Right cardiac atrium (tissue), 5 donors: ENCODE measurements at places on chromosomes 4 and X. TPM values are rescaled to one million over a fixed set of nuclear protein-coding genes. Genes with fewer than 3 reads are reported as not detected.

The UGT2A1 gene
- total RNA-seq, result not detected

The MAGEA11 gene
- not detected for total RNA-seq

The SPATA4 gene
- total RNA-seq, result not detected

The USP51 gene
- total RNA-seq, result 3.5 TPM

The FAM241A gene
- total RNA-seq, result 6.7 TPM

The TMPRSS11B gene
- total RNA-seq, result not detected

The ZIC3 gene
- not detected for total RNA-seq

The TRPC3 gene
- 0.34 TPM for total RNA-seq

The IL13RA2 gene
- not detected for total RNA-seq

The EREG gene
- total RNA-seq, result 0.14 TPM

The SPANXA2 gene
- total RNA-seq, result not detected

The RIBC1 gene
- total RNA-seq, result 0.94 TPM

The PNMA6F gene
- not detected for total RNA-seq

The RAB33A gene
- total RNA-seq, result 18.6 TPM

The G6PD gene
- total RNA-seq, result 24.9 TPM

The CXCL8 gene
- 1.7 TPM for total RNA-seq

The CT45A10 gene
- not detected for total RNA-seq

The PNMA6E gene
- not detected for total RNA-seq

The DDIT4L gene
- 3.6 TPM for total RNA-seq

The GPR173 gene
- total RNA-seq, result 2.6 TPM

The CXXC4 gene
- total RNA-seq, result 3.7 TPM

The EDA2R gene
- total RNA-seq, result 1.5 TPM

The GRIA3 gene
- 5.2 TPM for total RNA-seq

The SLITRK4 gene
- 1.5 TPM for total RNA-seq

The PALLD gene
- 739 TPM for total RNA-seq

The BEND2 gene
- total RNA-seq, result 0.25 TPM

The AFM gene
- total RNA-seq, result not detected

The PABPC5 gene
- 2.8 TPM for total RNA-seq

The NUDT10 gene
- total RNA-seq, result 0.17 TPM

The FDCSP gene
- total RNA-seq, result not detected

The HPGDS gene
- total RNA-seq, result 1.0 TPM

The AFP gene
- total RNA-seq, result not detected

The LRP2BP gene
- 2.6 TPM for total RNA-seq

The CXCL6 gene
- 0.46 TPM for total RNA-seq

The SSX4 gene
- total RNA-seq, result not detected

The FREM3 gene
- total RNA-seq, result 0.23 TPM

The MAGEA1 gene
- not detected for total RNA-seq

The MBNL3 gene
- total RNA-seq, result 92.4 TPM

The VSIG1 gene
- not detected for total RNA-seq
